ENCODE measurements at places on chromosomes 7 and 10.

- DNase-seq, result no peak
Observed at GRCh38 chr10:43262902-43263466, 3.9 kb downstream of the RASGEF1A start.

GRCh38 chr7:116998567-116999175, 45.4 kb downstream of the ST7 start:
- DNase-seq, result no peak

DNA sequence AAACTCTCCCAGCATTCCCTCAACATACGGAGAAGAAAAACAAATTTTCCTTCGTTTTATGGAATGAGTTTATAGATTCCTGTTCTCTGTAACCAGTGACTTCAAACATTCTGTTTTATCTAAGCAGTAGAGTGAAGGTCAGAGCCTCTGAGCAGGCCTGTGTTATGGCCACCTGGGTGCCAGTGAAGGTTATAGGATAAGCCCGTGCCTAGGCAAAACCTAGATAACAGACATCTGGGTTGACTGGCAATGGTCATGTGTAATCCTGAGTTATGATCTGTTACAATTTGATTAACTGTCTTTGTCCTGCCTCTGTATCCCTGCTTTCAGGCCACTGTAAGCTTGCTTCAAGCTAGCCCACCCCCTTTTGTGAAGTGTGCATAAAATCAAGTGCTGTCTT, 8.3 kb downstream of the LSM5 start:
- DNase-seq, result no peak

DNA sequence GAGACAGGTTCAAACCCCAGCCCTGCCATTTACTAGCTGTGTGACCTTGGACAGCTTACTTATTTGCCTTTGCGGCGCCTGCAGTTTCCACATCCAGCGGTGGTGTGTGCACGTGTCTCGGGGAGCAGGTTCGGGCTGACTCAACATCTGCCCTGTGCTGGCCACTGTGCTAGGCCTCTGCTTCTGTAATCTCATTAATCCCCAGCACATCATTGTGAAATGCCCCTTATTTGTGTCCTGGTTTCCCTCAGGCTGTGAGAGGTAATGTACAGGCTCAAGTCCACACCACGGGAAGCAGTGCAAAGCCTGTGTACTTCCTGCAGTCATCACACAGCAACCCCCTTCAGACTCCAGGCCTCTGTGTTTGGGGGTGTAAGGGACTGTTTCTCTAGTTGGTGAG, 285.7 kb downstream of the RPS24 start:
- DNase-seq, result no peak

- no peak for DNase-seq
Observed at GRCh38 chr10:79185067-79185774, 116.5 kb downstream of the ZMIZ1 start.

DNA sequence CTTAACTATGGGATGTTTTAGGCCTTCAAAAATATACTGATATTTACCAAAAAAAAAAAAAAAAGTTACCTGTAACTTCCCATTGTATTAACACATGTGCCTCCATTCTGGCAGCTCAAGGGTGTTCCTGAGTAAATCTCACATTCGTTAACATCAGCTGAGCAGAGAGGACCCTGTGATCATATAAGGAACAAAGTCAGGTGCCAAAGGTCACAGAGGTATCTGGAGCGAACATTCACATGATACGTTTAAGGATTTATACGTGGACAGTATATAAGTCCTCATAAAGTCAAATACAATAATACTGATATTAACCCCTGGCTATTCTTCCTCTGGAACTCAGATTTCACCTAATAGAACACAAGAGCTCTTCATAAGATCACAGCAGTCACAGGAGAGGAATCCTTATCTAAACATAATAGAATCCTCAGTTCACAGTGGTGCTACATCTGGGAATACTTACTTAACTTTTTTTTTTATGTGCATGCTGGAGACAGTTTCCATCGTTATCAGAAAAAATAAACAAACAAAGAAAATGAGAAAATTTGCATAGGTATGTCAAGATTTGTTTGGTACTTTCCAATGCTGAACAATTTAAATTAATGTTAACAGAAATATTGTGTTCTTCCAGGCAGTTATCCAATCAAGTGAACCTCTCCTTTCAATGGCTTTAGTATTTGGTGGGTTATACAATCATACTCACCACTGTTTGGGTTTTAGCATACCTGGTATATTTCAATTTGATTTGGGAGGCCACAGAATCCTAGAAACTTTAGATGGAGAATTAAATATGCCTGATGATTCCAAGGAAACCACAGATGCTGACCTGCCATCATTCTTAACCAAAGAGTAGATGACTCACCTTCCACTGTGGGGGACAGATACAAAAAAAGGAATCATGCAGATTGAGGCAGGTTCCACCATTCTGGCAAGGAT, 6.6 kb downstream of the CUBN start:
- DNase-seq, result no peak
